ENCODE measurements at places on chromosomes 13 and 19.

GRCh38 chr13:110349239-110349638, 42.2 kb downstream of the COL4A2 start:
- no peak for DNase-seq

DNA sequence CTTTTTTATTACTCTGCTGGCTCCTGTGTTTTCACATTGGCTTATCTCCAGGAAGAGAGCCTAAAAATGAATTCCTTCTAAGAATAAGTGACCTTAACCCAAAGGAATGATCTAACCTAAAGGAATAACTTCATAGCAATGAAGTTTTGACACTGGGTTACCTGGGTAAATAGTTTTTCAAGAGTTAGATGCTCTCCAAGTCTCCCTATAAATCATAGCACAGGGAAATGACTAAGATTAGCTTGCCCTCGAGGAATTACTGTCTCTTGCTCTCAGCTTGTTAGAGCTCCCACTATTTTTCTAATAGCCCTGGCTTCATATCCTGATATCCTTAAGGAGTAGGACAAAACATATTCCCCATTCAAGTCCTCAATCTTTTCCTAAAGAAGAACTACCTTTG, 66.3 kb downstream of the SPRY2 start:
- DNase-seq, result no peak

- DNase-seq, result no peak
Observed at GRCh38 chr19:48813123-48813913, 2.5 kb upstream of the BCAT2 start.

GRCh38 chr19:51375504-51376221, 3.2 kb upstream of the NKG7 start:
- peak; percentile 38 for DNase-seq

- DNase-seq, result peak; percentile 43
Observed at GRCh38 chr19:13764821-13765394, 586 bp downstream of the MRI1 start.
